ENCODE measurements at places on chromosomes 5 and 9.

DNA sequence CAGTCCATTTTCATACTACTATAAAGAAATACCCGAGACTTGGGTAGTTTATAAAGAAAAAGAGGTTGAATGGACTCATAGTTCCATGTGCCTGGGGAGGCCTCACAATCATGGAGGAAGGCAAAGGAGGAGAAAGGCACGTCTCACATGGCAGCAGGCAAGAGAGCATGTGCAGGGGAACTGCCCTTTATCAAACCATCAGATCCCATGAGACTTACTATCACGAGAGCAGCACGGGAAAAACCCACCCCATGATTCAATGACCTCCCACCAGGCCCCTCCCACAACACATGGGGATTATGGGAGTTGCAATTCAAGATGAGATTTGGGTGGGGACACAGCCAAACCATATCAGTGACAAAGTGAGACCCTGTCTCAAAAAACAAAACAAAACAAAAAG is 19.9 kb downstream of the TRAF2 start:
- no peak for DNase-seq

- no peak for DNase-seq
Measured at GRCh38 chr9:27367921-27368315, 71.0 kb upstream of the EQTN start.

- DNase-seq: no peak
Measured at GRCh38 chr9:21385131-21385670, at the start of gene IFNA2. TSS of gene IFNA2 (minus strand) at chr9:21385398. CDS start at chr9:21385329, 69 bp downstream.

DNA sequence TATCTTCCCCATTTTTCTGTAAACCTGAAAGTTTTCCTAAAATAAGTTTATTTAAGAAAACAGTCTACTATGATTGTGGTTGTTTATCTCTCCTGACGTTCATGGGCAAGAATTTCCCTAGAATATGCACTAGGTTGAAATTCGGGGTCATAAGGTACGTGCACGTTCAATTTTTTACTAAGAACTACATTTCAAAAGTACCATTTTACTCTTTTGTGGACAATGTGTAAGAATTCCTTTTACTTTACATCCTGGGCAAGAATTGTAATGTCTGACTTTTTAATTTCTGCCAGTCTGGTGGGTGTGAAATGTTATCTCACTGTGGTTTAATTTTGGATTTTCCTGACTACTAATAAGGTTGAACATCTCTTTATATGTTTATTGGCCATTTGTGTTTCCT is 12.4 kb downstream of the IL5 start:
- no peak for DNase-seq

- DNase-seq: no peak
Measured at GRCh38 chr9:127520941-127521918, 69.9 kb downstream of the LRSAM1 start.

- DNase-seq: no peak
Measured at GRCh38 chr5:96248131-96248530, 184.9 kb downstream of the PCSK1 start.

DNA sequence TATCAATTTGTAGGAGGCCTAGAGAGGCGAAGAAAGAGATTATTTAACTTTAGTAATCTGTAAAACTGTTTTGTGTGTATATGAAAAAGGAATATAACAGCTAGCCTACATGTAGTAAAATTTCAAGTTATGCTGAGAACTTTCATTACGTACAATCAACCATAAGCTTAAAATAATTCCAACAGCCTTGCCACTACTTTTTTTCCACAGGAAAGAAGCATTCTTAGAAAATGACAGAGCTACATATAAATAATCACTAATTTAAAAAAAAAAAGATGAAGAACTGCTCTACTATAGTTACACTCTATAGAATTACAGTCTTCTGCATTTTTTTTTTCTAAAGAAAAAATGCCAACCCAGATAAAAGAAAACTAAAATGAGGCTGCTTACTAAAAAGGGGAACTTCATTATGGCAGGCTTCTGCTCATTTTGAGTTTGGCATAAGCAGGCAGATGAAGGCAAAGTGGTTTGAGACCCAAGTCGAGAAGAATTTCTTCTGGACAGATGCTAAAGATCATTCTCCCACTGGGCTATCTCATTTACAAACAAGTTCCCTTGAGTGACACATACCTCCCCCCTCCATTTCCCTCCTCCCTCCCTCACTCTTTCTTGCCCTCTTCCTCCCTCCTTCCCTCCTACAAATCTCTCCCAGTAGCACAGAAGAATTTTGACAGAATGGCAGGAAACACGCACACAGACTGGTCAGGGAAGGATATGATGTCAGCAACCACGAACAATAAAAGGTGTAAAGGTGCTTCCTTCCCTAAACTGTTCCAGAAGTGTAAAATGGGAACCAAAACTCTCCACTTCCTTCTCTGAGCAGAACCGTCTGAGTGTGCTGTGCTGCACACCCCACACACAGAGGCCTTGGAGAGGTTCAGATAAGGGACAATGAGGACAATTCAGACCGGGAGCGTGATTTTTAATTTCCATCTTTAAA is 56.1 kb downstream of the MEF2C start:
- DNase-seq: no peak

GRCh38 chr5:132773601-132774355 is 3.3 kb downstream of the SEPTIN8 start:
- no peak for DNase-seq

GRCh38 chr5:130216286-130216685 is 312.0 kb downstream of the CHSY3 start:
- no peak for DNase-seq

GRCh38 chr5:127418974-127419682 is 98.3 kb upstream of the PRRC1 start:
- DNase-seq: no peak

DNA sequence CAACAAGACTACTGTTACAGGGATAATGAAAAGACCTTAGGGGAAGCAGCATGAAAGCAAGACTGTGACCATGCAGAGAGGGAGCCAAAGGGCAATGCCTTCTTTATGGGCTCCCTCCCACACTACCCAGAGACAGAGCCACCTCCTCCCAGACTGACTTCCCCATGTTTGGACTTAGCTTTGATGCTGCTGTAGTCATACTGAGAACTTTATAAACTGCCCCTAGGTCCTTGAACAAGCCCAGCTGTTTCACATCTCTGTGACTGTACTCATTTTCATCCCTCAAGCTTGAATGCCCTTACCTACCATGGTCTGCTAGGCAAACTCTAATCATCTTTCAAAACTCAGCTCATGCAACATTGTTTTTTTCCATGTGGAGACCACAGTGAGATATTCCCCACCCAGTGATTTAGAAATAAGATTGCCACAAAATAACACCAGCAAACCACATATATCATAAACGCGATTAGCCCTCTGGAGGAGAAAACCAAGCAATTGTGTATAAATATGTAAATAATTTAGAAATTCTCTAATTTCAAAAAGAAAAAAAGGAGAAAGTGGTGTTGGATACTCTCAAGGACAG is 23.4 kb upstream of the FAM169A start:
- no peak for DNase-seq

GRCh38 chr9:79719989-79720388 is 148.2 kb downstream of the TLE4 start:
- DNase-seq: no peak

DNA sequence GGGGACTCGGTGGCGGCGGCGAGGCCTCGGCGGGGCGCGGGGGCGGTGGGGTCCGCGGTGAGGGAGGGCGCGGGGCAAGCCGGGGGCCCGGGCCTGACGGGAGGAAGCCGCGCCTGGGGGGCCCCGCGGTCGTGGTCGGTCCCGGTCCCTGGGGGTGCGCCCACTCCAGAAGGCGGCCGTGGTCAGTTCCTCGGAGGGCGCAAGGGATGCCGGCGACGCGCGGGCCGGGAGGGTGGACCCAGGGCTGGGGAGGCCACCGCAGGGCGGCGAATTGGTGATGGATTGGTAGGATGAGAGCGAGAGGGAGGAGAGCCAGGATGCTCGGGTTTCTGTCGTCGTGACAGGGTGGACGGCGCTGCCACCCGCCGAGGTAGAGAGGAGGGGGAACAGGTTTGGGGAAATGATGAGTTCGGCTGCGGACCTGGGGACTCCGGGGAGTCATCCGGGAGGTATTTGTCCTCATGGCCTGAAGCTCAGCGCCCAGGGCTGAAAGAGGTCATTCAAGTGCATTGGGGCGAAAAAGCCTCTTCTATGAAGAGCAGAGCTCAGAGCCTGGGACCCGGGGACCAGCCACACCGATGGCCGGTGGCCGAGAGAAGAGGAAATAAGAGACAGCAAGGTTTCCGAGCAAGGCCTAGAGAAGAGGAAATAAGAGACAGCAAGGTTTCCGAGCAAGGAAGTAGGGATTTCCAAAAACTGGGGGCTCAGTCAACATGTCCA is 557 bp downstream of the GNG10 start:
- peak; percentile 44 for DNase-seq

- DNase-seq: no peak
Measured at GRCh38 chr9:114163517-114163951, 8.2 kb downstream of the COL27A1 start.

DNA sequence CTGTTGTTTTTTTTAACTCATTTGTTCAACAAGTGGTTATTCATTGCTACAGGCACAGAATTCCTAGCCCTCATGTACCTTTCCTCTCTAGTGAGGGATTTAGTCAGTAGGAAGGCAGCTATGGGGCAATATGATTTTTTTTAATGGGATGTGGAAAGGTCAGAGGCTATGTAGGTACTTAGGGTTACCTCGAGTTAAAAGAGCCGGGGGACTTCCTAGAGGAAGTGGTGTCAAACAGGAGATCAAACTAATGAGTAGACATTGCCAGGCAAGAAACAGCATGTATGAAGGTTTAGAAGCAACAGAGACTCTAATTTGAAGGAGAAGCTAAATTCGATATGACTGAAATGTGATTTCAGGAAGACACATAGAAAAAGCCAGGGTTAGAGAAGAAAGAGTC is 50.7 kb downstream of the ITGA2 start:
- DNase-seq: no peak

- DNase-seq: no peak
Measured at GRCh38 chr9:82922686-82923085, 140.3 kb downstream of the RASEF start.

- DNase-seq: no peak
Measured at GRCh38 chr9:12774861-12775678, at the start of gene LURAP1L. TSS of gene LURAP1L (plus strand) at chr9:12775020. CDS start at chr9:12775716, 696 bp downstream.

GRCh38 chr5:96236831-96237230 is 196.2 kb downstream of the PCSK1 start:
- no peak for DNase-seq

- no peak for DNase-seq
Measured at GRCh38 chr5:167232675-167233311, 1058.7 kb upstream of the WWC1 start.

DNA sequence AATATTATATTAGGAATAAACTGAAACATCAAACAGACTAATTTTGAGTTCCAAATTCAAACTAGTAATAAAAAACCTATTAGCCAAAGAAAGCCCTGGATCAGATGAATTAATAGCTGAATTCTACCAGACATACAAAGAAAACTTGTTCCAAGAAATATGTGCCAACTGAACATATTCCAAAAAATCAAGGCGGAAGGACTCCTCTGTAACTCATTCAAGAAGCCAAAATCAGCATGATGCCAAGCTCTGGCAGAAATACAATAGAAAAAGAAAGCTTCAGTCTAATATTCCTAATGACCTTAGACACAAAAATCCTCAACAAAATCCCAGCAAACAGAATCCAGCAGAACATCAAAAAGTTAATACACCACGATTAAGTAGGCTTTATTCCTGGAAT is 619.1 kb upstream of the COX7C start:
- no peak for DNase-seq

DNA sequence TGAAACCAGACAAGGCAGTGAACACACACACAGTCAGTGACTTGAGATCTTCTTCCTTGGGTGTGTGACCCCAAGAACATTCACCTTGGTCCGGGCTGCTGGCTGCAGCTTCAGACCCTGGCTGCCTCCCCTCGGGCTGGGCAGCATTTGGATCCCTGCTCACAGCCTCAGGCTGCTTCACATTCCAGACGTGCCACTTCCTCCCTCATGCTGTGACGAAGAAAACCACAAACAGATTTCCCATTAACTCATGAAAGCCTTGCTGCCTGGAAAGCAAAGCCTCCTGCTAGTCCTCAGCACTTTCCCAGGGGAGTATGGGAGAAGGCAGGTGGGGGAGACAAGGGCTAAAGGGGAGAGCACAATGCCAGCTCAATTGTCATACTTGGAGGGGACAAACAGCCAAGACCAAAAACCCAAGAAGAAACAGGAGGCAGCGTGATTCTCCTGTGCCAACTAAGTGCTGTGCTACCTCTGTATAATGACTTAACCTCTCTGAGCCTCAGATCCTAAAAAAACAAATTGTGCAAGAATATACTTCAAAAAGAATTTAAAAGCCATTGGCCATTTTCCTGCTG is 594.6 kb upstream of the BRINP1 start:
- no peak for DNase-seq

- DNase-seq: no peak
Measured at GRCh38 chr5:143796753-143797152, 15.2 kb upstream of the HMHB1 start.

- DNase-seq: no peak
Measured at GRCh38 chr5:173217626-173218397, 17.2 kb downstream of the NKX2-5 start.

DNA sequence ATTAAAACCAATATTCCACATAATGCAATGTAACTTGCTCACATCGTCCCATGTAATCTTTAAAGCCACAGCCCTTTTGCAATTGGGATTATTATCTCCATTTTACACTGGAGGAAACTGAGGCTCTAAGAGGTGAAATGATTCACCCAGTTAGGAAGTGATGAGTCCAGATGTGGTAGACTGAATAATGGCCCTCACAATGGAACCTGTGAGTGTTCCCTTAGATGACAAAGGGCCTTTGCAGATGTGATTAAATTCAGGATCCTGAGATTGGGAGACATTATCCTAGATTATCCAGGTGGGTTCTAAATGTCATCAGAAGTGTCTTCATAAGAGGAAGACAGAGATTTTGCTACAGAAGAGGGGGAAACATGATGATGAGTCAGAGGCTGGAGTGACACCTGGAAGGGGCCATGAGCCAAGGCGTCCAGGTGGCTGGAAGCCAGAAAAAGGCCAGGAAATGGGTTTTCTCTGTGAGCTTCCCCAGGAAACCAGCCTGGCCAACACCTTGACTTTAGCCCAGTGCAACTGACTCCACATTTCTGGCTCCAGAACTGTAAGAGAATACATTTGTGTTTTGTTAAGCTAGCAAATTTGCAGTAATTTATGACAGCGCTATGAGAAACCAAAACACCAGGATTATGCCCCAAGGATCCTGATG is 139.1 kb downstream of the KCNIP1 start:
- DNase-seq: no peak

DNA sequence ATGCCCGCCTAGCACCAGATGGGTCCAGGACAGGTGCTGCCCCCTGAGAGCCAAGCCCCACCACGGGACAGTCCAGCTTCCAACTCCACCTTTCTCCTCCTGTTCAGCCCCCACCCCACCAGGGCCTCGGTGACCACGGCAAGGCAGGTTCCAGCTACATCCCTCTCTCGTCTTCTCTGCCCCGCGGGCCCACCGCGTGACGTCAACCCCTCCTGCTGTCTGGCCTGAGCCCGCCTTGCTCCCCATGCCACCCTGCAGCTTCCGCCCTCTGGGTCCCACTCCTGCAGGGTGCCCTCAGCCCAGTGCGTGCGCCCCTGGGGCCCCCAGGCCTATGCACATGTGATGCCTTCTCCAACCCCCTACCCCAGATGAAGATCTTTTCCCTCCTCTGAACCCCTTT is 6.8 kb downstream of the GFPT2 start:
- no peak for DNase-seq

GRCh38 chr5:170639221-170639925 is 135.6 kb downstream of the KCNIP1 start:
- no peak for DNase-seq

- no peak for DNase-seq
Measured at GRCh38 chr9:38224941-38225340, 155.9 kb upstream of the SHB start.
